ENCODE measurements at places on chromosomes 16 and 17. TPM values are rescaled to one million over a fixed set of nuclear protein-coding genes. Genes with fewer than 3 reads are reported as not detected.

SRCIN1 gene
- total RNA-seq, result 21.4 TPM

GRCh38 chr16:85250147-85250463 is 137.8 kb upstream of the CIBAR2 start:
- H3K36me3 ChIP-seq, result no peaks in the 10 kb centered on the region
- no peaks in the 10 kb centered on the region for H3K27me3 ChIP-seq
- no peak for DNase-seq
- peaks cover 20% of the 10 kb centered on the region for H3K4me1 ChIP-seq

KRT27 gene
- total RNA-seq, result not detected

- no peaks in the 10 kb centered on the region for H3K4me1 ChIP-seq
- no peak for DNase-seq
- H3K4me3 ChIP-seq, result no peak overlapping the region
- peaks cover 29% of the 10 kb centered on the region for H3K36me3 ChIP-seq
Observed at GRCh38 chr17:80367503-80367902, 47.5 kb upstream of the ENDOV start.

NKD1 gene
- total RNA-seq, result 61.5 TPM
